T-helper 17 cell (primary cell): ENCODE measurements at places on chromosomes 2 and 18.

DNA sequence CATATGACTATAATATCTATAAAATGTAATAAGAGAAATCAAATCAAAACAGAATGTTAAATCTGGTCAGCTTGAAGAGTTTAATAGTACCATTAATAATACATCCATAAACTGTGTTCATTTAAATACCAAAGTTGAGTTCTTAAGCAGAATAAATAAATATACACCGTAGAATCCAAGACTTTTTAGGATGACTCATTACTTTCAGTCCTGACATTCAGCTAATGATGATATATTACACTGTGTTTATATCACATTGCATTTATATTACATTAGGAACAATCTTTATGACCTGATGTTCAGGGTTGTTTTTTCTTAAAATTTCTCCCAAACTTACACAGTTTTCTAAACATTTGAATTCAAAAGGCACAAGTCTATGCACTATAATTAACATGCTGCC, 331.3 kb downstream of the SS18 start:
- H3K4me3 ChIP-seq: no peak overlapping the region
- no peak overlapping the region for H3K27ac ChIP-seq
- H3K27me3 ChIP-seq: peaks cover 7% of the 10 kb centered on the region

- peak overlapping the region; percentile 29 for H3K27ac ChIP-seq
- H3K36me3 ChIP-seq: peaks cover 2% of the 10 kb centered on the region
- DNase-seq: no peak
Measured at GRCh38 chr18:3179430-3180089, 40.2 kb downstream of the MYOM1 start.

GRCh38 chr18:44779753-44780292, 99.1 kb downstream of the SETBP1 start:
- H3K4me3 ChIP-seq: no peak overlapping the region
- H3K27me3 ChIP-seq: peaks cover 19% of the 10 kb centered on the region
- peaks cover 2% of the 10 kb centered on the region for H3K36me3 ChIP-seq
- H3K27ac ChIP-seq: no peak overlapping the region
- no peak for DNase-seq

DNA sequence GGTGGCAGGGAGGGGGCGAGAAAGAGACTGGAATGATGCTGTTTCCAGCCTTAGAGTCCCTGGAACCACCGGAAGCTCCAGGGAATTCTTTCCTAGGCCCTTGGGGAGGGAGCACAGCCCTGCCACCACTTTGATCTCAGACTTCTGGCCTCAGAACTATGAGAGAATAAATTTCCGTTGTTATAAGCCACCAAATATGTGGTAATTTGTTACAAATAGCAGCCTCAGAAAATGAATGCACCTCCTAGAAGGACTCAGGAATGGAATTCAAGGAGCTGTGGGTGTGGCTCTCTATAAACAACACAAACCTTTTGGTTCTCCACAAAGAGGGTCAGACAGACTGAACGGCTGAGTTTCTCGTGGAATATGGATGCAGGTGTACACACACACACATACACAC, 144.5 kb downstream of the ACKR3 start:
- no peak for DNase-seq
- no peaks in the 10 kb centered on the region for H3K36me3 ChIP-seq
- H3K4me1 ChIP-seq: no peaks in the 10 kb centered on the region
- H3K27ac ChIP-seq: no peak overlapping the region
- H3K27me3 ChIP-seq: peaks cover 39% of the 10 kb centered on the region

DNA sequence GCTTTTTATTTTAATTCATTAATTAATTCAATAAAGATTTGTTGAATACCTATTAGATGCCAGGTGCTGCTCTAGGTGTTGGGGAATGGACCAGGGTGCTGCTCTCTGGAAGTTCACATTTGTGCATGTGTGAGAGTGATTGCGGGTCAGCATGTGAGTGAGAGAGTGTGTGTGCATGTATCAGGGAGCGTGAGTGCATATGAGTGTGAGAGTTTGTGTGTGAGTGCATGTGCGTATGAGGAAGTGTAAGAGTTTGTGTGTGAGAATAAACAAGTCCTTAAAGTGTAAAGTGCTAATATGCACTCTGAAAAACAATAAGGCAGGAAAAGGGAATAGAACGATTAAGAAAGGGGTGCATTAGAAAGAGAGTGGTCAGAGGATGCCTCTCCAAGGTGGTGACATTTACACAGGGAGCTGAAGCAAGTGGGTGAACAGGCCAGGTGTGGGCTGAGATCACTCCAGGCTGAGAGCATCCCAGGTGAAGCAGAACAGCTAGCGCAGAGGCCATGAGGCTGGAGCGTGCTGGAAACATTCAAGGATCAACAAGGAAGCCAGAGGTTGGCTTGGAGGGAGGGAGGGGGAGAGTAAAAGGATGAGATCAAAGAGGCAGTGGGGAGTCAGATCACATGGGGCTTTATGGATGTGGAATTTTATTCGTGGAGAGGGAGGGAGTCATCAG, 50.5 kb upstream of the SLC1A4 start:
- H3K36me3 ChIP-seq: peaks cover 5% of the 10 kb centered on the region
- peaks cover 20% of the 10 kb centered on the region for H3K27me3 ChIP-seq

DNA sequence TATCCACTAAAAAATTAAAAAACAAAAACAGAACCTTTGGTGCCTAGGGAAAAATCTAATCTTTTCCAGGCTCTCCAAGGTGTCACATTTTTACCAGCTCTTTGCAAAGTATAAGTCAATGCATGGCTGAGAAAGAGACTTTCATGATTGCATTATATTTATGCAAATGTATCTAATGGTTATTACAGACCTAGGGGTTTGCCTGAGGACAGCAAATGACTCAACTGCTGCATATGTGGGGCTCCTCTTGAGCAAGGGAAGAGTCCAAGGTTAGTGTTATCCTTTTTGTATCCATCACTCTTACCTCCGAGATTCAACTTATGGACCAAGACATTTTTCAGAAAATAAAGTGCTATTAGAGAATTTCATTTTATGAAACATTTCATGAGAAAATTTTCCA, 33.9 kb upstream of the RMP24 start:
- no peak overlapping the region for H3K27ac ChIP-seq
- H3K36me3 ChIP-seq: no peaks in the 10 kb centered on the region
- peaks cover 25% of the 10 kb centered on the region for H3K27me3 ChIP-seq
- no peak for DNase-seq
- H3K4me1 ChIP-seq: no peaks in the 10 kb centered on the region
- H3K4me3 ChIP-seq: no peak overlapping the region

DNA sequence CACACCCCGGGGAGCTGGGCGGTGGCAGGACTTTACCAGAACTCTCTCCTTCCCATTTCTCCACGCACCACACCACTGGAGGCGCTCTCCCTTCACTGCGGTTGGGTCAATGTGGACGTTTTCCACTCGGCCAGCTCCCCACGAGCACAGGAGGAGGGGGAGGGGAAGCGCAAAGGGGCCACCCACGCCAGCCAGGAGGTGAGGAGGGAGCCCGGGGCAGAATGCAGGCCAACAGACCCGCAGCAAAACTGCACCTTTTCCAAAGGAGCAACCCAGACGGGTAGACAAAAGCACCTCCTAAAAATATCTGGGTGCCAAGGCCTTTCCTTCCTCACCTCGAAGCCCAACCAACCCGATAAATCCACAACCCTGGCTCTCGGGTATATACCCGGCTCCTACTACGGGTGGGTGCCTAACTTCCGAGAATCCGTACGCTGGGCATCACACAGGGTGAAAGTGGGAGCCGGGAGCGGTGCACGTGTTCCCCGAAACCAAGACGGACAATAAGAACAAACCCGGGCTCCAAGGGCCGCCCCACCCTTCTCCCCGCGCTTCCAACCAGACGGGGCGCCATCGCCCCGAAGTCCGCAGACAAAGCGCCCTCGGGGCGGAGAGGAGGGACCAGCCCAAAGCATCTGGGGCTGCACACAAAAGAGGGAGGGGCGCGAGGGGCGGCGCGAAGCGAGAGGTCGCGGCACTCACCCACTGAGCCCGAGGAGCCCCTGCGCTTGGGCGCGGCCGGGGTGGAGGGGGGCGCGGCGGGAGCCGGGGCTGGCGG, 1.0 kb downstream of the RTN4 start:
- peak; percentile 59 for DNase-seq
- peak overlapping the region; percentile 97 for H3K27ac ChIP-seq
- H3K4me3 ChIP-seq: peak overlapping the region; percentile 100

- H3K4me1 ChIP-seq: peaks cover 43% of the 10 kb centered on the region
- H3K36me3 ChIP-seq: no peaks in the 10 kb centered on the region
- H3K4me3 ChIP-seq: peak overlapping the region; percentile 31
- peak overlapping the region; percentile 87 for H3K27ac ChIP-seq
- no peaks in the 10 kb centered on the region for H3K27me3 ChIP-seq
Measured at GRCh38 chr2:60806988-60807681, 51.1 kb downstream of the PAPOLG start.

DNA sequence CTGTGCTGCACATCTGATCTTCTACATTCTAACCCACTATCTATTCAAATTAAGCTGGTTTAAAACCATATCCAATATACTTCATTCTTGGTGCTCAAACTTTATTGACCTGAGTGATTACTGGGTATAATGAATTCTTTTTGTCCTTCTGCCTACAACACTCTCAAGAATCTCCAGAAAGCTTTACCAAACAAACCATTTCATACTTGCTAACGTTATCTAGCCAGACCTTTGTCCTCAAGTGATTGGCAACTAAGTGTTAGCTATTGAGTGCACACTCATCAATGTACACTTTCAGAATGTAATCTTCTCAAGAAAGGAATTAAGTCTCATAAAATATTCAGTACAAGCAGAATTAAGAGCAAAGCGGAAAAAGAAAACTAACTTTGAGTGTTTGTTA, 1.4 kb downstream of the SUCLG1 start:
- H3K4me1 ChIP-seq: peaks cover 34% of the 10 kb centered on the region
- H3K4me3 ChIP-seq: peak overlapping the region; percentile 100

DNA sequence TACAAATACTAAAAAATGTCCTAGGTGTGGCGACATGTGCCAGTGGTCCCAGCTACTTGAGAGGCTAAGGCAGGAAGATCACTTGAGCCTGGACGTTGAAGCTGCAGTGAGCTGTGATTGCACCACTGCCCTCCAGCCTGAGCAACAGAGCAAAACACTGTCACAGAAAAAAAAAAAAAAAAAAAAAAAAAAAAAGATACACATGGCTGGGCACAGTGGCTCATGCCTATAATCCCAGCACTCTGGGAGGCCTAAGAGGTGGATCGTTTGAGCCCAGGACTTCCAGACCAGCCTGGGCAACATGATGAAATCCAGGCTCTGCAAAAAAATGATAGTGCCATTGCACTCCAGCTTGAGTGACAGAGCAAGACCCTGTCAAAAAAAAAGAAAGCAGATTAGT, 13.7 kb downstream of the KANSL1L start:
- DNase-seq: no peak
- no peak overlapping the region for H3K27ac ChIP-seq
- H3K4me1 ChIP-seq: peaks cover 5% of the 10 kb centered on the region

- no peak overlapping the region for H3K27ac ChIP-seq
- H3K4me1 ChIP-seq: no peaks in the 10 kb centered on the region
- no peaks in the 10 kb centered on the region for H3K36me3 ChIP-seq
- no peak overlapping the region for H3K4me3 ChIP-seq
Measured at GRCh38 chr18:30601541-30601940, 441.0 kb downstream of the DSC3 start.

- no peak overlapping the region for H3K27ac ChIP-seq
- no peak for DNase-seq
- H3K4me3 ChIP-seq: no peak overlapping the region
- H3K4me1 ChIP-seq: peaks cover 4% of the 10 kb centered on the region
- peaks cover 36% of the 10 kb centered on the region for H3K27me3 ChIP-seq
- H3K36me3 ChIP-seq: no peaks in the 10 kb centered on the region
Measured at GRCh38 chr2:42052702-42053481, 5.1 kb downstream of the PKDCC start.

DNA sequence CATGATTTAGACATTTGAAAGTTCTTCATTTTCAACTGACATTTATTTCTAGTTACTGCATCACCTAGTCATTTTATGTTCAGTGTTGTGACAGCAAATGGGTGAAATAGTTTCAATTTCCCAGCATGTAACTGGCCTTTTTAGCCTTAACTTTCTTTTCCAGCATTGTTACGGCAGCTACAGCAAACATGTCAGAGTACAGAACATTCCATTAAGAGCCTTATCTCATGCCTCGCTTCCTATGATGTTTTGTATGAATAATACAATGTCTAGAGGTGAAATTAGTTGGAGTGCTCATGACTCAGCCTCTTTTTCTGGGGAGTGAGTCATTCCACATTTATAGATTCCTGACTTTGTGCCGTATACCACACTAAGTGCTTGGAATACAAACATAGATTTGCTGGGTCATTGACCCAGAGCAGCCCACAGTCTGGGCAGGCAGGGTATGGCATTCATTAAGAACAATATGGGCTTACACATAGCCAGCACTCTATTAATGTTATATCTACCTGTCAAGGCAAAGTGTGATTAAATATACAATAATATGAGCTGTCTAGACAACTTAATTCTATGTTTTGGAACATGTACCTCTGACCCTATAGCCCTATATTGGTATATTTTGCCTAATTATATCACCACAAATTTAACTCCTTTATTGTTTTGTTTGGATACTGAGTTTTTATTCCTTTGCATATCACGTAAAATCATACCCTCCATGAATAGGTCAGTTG, 72.2 kb downstream of the MAP2 start:
- H3K4me1 ChIP-seq: no peaks in the 10 kb centered on the region
- H3K27me3 ChIP-seq: no peaks in the 10 kb centered on the region
- DNase-seq: no peak
- no peak overlapping the region for H3K4me3 ChIP-seq

- no peak overlapping the region for H3K4me3 ChIP-seq
- no peak for DNase-seq
- H3K27me3 ChIP-seq: peaks cover 34% of the 10 kb centered on the region
- peaks cover 7% of the 10 kb centered on the region for H3K4me1 ChIP-seq
Measured at GRCh38 chr2:120611016-120611415, 124.7 kb upstream of the GLI2 start.

- peaks cover 18% of the 10 kb centered on the region for H3K4me1 ChIP-seq
- peaks cover 3% of the 10 kb centered on the region for H3K36me3 ChIP-seq
- peak overlapping the region; percentile 84 for H3K27ac ChIP-seq
- no peak overlapping the region for H3K4me3 ChIP-seq
Measured at GRCh38 chr2:439556-440402, 151.9 kb upstream of the ALKAL2 start.

DNA sequence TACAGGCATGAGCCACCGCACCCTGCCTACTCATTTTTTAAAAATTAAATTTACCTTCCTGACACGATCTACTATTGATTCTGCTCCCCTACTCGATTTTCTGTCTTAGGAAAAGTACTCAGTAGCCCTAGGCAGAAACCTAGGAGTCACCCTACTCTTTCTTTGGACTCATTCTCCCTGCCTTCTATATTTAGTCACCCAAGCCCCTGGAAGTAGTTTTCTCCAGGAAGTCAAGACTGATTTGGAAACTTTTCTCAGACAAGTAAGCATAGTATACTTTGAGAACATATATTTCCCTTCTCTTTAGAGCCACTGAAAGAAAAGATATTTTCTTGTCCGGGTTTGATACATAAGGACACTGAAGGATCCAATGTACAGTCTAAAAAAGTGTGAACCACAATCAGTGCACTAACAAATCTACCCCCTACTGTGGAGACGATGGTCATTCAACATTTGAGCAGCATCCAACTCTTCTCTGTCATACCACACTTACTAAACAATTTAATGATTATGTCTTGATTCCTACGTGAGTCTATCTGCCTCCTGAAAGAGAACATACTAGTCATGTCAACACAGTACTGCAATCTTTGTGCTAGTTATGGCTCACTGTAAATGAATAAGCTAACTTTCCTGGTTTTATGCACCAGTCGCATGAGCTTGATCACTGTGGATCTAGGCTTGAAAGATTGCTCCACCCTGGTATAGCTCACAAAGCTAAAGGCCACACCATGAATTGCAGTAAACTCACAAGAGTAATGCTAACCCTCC, 19.8 kb downstream of the YWHAQ start:
- H3K27me3 ChIP-seq: no peaks in the 10 kb centered on the region
- DNase-seq: no peak
- peaks cover 5% of the 10 kb centered on the region for H3K36me3 ChIP-seq
- H3K4me3 ChIP-seq: peak overlapping the region; percentile 39
- H3K4me1 ChIP-seq: peaks cover 62% of the 10 kb centered on the region
- H3K27ac ChIP-seq: peak overlapping the region; percentile 82
